ENCODE measurements at places on chromosomes 13 and 19.

- peak; percentile 21 for DNase-seq
Measured at GRCh38 chr19:46493236-46494145, 2.2 kb downstream of the PNMA8B start.

DNA sequence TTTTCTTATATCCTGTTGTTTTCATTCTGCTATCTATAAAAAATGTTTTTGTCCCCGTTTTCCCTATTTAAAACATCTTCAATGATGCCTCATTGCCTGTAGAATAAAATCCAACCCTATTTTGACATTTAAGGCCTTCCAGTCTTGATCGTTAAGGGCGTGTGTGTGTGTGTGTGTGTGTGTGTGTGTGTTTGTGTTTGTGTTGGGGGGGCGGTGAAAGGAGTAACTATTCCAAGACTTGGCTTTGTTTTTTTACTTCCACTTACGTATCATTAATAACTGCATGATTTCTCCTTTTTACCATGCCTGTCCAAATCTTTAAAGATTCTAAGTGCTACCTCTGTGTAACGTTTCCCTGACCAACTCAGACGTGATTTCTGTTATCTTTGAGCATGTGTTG lies 784 bp downstream of the PIBF1 start:
- DNase-seq = no peak

DNA sequence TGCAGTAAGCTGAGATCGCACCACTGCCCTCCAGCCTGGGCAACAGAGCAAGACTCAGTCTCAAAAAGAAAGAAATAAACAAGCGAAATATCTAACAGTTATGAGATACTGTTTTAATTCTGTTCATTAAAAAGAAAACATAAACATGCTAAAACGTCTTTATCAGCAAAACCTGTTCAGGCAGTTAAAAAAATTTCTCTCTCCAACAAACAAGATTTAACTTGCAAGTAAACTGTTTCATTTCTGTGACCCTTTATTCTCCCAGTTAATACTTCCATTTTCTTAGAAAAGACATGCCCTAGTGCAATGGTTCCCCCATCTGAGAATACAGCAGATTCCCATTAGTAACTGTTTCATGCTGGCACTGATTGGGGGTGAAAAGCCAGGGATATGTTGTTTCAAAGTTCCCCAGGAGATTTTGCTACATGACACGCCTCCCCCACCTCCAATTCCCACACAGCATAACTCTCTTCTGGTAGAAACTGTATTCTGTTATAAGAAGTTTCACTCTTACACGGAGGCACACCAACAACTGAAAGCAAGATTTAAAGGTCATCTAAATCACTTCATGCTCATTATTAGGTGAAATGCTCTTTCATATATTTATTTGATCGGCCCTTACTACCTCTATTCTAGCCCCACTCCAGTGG lies 24.4 kb downstream of the ELF1 start:
- no peak for DNase-seq

DNA sequence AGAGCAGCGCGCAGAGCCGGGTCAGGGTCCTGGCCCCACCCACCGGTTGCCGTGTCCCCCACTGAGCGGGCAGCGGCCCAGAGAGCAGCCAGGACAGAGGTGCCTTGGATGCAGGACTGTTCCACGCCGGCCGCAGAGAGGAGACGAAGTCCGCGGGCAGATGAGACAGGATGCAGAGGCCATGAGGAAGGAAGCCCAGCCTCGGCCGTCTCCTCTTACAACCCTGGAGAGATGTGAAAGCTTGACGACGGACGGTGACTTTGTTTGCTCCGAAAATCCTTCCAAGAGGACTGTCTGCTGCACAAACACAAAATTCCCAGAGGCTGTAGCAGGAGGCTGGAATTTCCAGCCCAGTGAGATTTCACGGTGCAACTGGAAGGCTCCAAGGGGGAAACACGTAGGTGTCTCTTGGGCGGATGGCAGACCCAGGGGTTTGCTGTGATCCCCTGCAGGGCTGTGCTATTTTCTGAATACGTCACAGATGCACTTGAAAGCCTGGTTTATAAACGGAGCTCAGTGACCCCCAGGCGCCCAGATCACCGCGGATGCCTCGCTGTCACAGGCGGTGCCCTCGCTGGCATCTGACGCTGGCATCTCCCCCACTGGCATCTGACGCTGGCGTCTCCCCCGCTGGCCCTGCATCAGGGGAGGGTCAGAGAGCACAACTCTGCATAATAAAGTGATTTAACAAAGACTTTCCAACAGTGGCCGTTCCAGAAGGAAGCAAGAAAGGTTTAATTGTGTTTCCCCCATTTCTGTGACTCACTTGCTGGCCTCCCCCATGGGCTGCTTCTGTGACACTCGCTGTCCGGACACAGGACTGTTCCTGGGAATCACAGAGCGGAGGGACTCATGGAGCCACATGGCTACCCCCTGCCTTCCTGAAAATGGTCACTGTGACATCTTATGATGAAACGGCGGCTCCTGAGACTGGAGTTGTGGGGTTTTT lies 62.0 kb upstream of the C13orf46 start:
- DNase-seq = no peak

DNA sequence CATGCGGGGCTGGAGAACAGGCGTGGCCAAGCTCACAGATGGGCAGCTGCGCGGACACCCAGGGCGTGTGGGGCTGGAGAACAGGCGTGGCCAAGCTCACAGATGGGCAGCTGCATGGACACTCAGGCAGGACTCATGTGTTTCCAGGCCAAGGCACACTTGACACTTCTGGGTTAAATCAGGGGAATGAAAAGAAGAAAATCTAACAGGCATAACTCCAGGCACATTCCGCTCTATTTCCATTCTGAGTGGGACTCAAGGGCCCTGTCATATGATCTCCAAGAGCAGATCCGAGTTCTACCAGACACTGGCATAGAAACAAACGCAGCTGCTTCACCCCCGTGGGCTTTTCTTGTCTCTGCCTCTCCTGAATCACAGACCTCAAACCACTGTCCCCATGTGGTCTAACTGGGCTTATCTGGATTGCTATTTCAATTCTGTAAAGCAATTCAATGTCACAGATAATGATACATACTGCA lies 17.4 kb upstream of the C13orf46 start:
- no peak for DNase-seq

DNA sequence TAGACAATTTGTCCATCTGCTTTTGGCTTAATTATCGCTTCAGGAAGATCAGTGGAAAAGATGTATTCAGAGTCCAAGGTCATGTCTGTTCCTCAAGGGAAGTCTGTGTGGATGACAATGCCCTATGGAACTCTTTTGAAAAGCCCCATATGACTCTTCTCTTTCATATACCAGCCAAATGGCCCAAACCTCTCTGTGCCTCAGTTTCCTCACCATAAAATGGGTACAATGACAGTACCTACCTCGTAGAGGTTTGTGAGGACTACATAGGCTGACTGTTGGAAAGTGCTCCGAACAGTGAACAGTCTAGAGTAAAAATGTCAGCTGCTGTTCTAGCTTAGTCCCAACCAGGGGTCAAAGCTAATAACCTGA lies 104.6 kb downstream of the COL4A2 start:
- no peak for DNase-seq

GRCh38 chr19:6273701-6274601 lies 5.8 kb downstream of the MLLT1 start:
- DNase-seq = peak; percentile 67

- DNase-seq = no peak
Measured at GRCh38 chr19:46271481-46272197, 25.2 kb upstream of the HIF3A start.

GRCh38 chr19:38843175-38843758 lies 6.5 kb downstream of the HNRNPL start:
- no peak for DNase-seq

GRCh38 chr19:27774337-27774736 lies 1438.6 kb downstream of the UQCRFS1 start:
- no peak for DNase-seq

DNA sequence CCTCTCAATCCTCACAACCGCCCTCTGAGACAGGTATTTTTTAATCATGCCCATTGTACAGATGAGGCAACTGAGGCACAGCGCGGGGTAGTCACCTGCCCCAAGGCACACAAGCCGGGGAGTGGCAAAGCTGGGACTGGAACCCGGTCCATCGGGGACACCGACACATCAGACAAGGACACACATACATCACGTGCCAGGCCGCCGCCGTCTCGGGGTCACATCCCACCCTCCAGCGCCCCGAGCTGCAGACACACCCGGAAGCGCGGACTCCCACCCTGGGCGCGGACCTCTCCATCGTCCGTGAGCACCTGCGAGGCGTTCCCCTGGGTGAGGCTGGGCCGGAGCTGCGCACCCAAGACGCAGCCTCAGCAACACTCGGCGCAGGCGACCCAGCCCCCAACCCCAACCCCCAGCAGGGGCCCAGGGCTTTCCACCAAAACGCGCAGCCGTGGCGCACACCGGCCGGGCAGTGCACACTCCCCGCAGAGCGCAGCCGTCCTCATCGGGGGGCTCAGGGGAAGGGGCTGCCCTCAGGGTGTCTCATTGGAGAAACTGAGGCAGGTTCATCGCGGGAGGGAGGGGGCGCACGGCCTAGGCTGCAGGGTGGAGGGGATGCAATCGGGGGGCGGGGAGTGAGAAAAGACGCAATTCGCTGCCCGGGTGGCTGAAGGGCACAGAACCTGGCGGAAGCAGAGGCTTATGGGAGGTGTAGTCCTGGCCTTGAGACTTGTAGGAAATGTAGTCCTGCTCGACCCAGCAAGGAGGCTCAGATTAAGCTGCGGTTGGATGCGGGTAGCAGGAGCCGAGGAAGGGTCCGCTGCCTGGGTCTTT lies 1.9 kb upstream of the LMTK3 start:
- DNase-seq = peak; percentile 83

- no peak for DNase-seq
Measured at GRCh38 chr13:95180513-95181245, 120.6 kb downstream of the ABCC4 start.

GRCh38 chr13:77975358-77976042 lies 56.9 kb upstream of the EDNRB start:
- no peak for DNase-seq

GRCh38 chr13:106756446-106756845 lies 188.5 kb upstream of the ARGLU1 start:
- DNase-seq = no peak

DNA sequence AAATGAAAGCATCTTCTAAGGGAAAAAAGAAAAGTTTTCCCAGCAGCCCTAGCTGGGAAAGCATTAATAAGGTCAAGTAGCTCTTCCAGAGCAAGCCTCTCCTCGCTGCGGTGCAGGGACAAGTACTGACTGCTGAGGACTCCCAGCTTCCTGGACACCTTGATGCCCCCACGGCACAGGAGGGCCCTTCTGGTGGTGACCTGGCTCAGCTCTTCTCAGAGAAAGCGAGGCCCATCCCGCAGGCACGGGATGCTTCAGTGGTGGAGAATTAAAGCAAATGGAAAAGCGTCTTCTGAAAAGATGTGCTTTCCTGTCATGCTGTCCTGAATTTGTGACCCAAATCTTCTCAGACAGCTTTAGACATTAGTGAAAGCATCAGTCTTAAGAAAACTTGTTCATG lies 38.8 kb upstream of the LATS2 start:
- DNase-seq = no peak

GRCh38 chr13:26538363-26539317 lies 18.8 kb upstream of the WASF3 start:
- no peak for DNase-seq

- DNase-seq = no peak
Measured at GRCh38 chr13:62747629-62748028, 1332.0 kb upstream of the PCDH20 start.

DNA sequence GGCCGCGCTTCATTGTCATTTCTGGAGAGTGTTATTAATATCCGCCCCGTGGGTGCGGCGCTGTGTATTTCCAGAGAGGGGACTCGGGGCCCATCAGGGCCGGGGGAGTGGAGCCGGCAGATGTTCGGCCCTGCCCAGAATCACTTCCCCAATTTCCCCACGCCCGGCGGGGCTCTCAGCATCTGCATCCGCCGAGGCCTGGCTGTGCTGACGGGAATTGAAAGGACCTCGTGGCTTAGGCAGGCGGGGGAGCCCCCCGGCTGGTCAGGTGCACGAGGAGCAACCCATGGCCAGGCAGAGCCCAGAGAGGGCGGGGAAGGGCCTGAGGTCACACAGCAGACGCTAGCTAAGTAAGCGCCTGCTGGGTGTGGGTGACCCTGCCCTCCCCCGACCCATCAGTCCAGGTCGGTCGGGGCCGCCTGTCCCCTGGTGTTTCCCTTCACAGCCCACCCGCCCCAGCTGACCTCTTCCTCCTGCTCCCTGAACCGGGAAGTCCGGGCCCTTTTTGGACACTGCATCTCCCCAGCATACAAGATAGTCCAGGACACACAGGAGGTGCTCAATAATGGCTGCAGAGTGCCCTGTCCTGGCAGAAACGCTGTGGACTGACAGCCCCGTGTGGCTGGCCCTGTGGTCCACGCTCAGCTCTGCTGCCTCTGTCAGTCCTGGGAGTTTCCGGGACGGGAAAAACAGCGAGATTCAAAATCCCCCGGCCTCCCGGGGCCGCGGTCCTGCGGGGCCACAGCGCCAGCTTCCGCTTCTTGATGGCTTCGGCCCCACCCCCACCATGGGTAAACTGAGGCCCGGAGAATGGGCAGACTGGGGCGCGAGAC lies 22.1 kb downstream of the ARID3A start:
- peak; percentile 81 for DNase-seq

- DNase-seq = no peak
Measured at GRCh38 chr13:21336609-21337349, 122.3 kb downstream of the ZDHHC20 start.

- peak; percentile 77 for DNase-seq
Measured at GRCh38 chr19:3125900-3126524, 9.8 kb upstream of the GNA15 start.

DNA sequence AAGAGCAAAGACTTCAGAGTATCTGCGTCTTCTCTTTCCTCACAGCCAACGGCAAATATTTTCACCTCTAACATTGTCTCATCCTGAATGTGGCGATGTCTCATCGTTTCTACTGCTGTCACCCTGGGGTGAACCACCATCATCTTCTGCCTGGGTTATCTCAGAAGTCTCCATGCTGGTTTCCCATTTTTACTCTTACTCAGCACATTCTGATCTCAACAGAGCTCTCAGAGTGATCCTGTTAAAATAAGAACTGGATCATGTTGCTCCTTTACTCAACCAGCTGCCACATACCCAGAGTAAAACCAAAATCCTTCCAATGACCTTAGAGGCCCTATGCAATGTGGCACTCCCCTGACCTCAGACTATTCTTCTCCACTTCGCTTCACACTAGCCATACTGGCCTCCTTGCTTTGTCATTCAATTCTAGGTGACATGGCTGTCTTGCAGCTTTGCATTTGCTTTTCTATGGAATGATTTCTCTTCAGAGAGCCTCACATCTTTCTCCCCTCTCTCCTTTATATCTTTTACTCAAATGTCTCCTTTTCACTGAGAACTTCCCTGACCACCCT lies 7.8 kb upstream of the OLFM4 start:
- DNase-seq = no peak

- DNase-seq = no peak
Measured at GRCh38 chr13:30648522-30649012, 30.8 kb downstream of the USPL1 start.

DNA sequence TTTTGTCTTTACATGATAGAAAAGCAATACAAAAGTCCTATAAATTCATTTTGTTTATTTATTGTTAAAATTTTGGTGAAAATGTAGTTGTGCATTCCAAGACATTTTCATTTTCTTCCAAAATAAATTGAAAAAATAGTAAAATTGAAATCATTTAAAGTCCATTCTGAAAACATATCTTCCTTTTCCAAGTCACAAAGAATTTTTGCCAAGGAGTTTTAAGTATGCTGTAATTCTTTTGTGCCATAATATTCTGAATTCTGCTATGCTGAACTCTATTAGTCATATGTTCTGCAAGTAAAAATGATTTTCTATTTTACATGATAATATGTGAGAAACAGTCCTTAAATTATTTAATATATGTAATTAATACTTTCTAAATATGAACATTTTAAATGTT lies 879.6 kb upstream of the SLC10A2 start:
- no peak for DNase-seq

- no peak for DNase-seq
Measured at GRCh38 chr19:13012690-13013608, 17.7 kb downstream of the NFIX start.

Data from CD4-positive, alpha-beta T cell treated with Interferon alpha-2 for 1 hour (primary cell).